ENCODE measurements at places on chromosomes 2 and 18. TPM values are rescaled to one million over a fixed set of nuclear protein-coding genes. Genes with fewer than 3 reads are reported as not detected.

- DNase-seq, result no peak
These were observed 10.5 kb downstream of the ITGB1BP1 start for GRCh38 chr2:9412781-9413180.

- DNase-seq, result peak; percentile 87
These were observed 87.5 kb downstream of the POLR1A start for GRCh38 chr2:86017901-86018896.

GRCh38 chr2:60586081-60586480 lies 32.6 kb upstream of the BCL11A start:
- DNase-seq, result no peak

GRCh38 chr2:892401-892800 lies 58.2 kb upstream of the SNTG2 start:
- DNase-seq, result no peak

- no peak for DNase-seq
These were observed 157.9 kb upstream of the SCN7A start for GRCh38 chr2:166651991-166652390.

- DNase-seq, result no peak
These were observed 146.8 kb upstream of the KLHL29 start for GRCh38 chr2:23238011-23238657.

DNA sequence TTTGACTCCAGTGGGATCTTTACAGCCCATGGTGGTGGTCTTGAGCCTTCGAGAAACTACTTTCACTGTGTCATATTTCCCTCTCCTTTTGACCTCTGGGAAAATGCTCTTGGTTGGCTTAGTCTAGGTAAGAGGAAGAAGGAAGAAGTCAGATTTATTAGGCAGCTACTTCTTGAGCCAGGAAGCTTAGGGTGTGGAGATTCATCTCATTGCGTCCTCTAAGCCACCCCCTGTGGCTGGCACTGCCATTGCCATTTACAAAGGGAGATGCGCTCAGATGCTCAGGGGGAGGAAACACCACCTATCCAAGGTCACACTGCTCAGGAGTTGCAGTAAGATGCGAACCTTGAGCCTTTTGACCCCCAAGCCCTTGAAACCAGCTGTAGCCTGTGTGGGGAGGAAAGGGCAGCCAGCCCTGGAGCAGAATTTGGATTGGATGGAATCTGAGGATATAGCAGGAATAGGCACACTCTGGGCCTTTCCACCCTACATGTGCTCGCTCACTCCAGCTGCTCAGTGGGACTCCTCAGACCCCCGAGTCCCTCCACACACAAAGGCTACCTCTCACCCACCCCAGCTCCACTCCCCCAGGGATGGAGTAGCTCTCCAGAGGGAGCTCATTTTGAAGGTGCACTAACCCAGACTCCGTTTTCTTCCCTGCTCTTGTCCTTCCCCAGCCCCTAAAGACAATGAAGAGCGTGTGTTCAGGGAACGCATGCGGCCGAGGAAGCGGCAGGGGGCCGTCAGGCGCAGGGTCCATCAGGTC lies 321.3 kb upstream of the EPAS1 start:
- no peak for DNase-seq

DNA sequence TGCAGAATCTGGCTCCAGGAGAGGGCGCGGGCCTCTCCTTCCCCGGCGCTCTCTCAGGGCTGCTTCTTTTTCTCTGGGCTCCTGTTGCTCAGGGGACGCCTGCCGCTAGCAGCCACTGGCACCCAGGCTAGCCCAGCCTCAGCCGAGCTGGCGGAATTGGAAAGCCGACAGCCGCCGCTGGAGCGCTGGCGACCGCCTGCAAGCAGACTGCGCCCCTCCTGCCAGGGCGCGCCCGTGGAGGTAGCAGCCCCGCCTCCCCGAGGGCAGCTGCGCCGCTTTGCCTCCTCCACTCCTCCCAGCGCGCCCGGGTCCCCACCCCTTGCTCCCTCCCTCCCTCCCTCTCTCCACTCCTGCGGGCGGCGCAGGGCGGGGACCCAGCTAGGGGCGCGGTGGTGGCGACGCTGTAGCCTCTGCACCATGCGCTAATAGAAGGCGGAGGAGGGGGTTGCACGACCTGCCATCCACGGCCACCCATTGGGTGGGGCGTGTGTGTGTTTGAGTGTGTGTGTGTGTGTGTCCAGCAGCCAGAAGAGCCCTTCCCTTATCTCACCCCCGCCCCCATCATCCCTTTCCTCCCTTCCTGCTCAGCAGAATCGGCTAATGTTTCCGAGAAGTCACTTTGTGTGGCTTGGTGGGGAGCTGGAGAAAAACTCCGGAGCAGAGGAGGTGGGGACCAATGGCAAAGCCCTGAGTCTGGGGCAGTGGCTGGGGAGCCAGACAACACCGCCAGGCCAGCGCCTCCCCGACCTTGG lies at the start of gene SCN9A:
TSS of gene SCN9A (minus strand) at position 209 of the 752 bp plus-strand sequence. CDS start 64,188 bp downstream, outside the sequence.
- DNase-seq, result peak; percentile 91

- no peak for DNase-seq
These were observed 34.1 kb upstream of the KCNF1 start for GRCh38 chr2:10877651-10878111.

- no peak for DNase-seq
These were observed 61.0 kb upstream of the NFE2L2 start for GRCh38 chr2:177325554-177325953.

- DNase-seq, result no peak
These were observed 39.3 kb upstream of the ELAC1 start for GRCh38 chr18:50928551-50928950.

- no peak for DNase-seq
These were observed 246.2 kb downstream of the ARHGAP15 start for GRCh38 chr2:143375384-143375880.

GRCh38 chr2:71728036-71728435 lies 274.7 kb downstream of the DYSF start:
- DNase-seq, result no peak

DNA sequence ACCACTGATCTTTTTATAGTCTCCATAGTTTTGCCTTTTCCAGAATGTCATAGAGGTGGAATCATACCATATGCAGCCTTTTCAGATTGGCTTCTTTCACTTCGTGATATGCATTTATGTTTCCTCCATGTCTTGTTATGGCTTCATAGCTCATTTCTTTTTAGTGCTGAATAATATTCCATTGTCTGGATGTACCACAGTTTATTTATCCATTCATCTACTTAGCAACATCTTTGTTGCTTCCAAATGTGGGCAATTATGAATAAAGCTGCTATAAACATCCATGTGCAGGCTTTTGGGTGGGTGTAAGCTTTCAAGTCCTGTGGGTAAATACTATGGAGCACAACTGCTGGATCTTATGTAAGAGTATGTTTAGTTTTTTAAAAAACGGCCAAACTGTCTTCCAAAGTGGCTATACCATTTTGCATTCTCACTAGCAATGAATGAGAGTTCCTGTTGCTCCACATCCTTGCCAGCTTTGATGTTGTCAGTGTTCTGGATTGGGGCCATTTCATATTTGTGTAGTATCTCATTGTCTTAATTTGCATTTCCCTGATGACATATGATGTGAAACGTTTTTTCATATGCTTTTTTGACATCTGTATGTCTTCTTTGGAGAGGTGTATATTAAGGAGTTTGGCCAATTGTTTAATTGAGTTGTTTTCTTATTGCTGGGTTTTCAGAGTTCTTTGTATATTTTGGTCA lies 20.6 kb downstream of the STPG4 start:
- no peak for DNase-seq

The CRYGC gene
- total RNA-seq, result not detected

The RGPD3 gene
- not detected for total RNA-seq

The CCDC102B gene
- 9.1 TPM for total RNA-seq

The MPP4 gene
- total RNA-seq, result 0.37 TPM

The LAMA1 gene
- 3.9 TPM for total RNA-seq

The PTCD3 gene
- total RNA-seq, result 48.6 TPM
